ENCODE measurements at places on chromosomes 1 and 21.

DNA sequence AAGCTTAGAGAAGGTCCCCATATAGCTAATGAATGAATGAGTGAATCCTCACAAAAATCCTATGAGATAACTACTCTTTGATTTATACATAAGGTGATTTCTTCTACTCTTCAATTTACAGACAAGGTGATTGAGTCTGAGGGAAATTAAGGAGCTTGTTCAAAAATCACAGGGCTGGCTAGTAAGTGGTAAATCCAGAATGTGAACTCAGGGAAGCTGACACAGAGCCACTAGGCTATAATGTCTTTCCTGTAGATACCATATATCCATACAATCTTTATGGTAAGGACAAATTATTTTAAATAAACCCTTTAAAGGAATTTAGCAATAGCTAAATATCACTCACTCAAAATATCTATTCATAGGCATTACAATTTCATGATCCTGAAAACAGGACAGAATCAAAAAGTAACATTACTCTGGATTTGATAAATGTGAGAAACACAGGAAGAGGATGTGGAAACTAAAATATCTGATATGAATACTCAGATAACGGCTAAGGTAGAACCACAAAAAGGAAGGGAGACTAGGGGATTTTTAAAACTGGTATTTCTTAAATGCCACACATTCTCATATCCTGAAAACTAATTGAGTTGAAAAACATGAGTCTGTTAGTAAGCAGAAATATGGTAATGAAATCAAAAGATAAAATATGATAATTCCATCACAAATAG lies 108.2 kb downstream of the NBPF12 start:
- DNase-seq: no peak

GRCh38 chr21:39105341-39105765 lies 77.9 kb downstream of the PSMG1 start:
- DNase-seq: peak; percentile 35

DNA sequence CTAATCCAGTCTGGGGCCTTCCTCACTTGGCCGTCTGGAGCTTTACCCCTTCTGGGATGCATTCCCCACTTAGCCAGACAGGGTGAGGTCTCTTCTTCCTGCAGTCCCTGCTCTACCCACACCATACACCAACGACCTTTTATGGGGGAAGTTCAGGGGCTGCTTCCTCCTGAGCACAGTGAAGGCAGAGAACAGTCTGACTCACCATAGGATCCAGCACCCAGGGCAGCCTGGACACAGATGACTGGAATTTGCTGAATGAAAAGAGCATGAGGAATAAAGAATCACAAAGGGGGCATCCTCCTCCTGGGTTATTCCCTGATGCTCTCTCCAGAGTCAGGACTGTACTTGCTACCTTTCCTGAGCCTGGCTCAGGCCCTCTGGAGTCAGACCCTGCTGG lies 4.6 kb upstream of the FOXE3 start:
- DNase-seq: peak; percentile 49

DNA sequence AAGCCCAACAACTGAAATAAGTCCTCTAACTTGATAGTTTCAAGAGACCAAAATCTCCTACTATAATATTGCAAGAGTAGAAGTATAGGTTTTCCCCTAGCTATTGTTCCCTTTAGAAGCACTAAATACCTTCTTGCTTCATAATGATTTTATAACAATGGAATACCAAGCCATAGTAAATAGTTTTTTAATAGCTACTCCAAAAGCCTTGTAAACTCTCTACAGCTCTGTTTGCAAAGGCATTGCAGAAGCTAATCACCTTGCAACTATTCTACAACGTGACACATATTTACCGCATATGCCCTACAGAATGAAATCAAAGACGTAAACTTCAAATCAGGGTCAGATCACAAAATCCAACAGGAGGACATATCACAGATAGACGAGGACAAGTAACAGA lies 451.5 kb upstream of the ZRANB2 start:
- no peak for DNase-seq

GRCh38 chr1:101183388-101183699 lies 53.5 kb upstream of the S1PR1 start:
- DNase-seq: peak; percentile 88

- peak; percentile 26 for DNase-seq
Measured at GRCh38 chr1:233520261-233521191, 93.4 kb upstream of the KCNK1 start.

GRCh38 chr1:174671826-174672225 lies 224.1 kb downstream of the GPR52 start:
- DNase-seq: no peak

- no peak for DNase-seq
Measured at GRCh38 chr1:107954719-107955415, 10.1 kb downstream of the VAV3 start.

DNA sequence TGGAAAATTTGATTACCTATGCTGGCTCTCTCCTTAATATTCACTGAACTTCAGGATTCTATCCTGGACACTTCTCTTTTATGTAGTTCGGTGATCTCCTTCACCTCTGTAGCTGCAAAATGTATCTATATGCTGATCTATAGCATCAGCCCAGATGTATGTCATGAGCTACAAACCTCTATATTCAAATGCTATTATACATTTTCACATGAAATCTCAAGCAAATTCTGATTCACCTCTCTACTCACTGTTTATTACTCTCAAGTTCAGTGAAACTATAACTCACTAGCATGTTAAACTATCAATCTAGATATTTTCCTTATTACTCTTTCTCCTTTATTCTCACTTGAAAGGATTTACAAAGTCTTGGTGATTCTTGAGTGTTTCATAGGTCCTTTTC lies 52.2 kb downstream of the PTPRC start:
- DNase-seq: no peak

DNA sequence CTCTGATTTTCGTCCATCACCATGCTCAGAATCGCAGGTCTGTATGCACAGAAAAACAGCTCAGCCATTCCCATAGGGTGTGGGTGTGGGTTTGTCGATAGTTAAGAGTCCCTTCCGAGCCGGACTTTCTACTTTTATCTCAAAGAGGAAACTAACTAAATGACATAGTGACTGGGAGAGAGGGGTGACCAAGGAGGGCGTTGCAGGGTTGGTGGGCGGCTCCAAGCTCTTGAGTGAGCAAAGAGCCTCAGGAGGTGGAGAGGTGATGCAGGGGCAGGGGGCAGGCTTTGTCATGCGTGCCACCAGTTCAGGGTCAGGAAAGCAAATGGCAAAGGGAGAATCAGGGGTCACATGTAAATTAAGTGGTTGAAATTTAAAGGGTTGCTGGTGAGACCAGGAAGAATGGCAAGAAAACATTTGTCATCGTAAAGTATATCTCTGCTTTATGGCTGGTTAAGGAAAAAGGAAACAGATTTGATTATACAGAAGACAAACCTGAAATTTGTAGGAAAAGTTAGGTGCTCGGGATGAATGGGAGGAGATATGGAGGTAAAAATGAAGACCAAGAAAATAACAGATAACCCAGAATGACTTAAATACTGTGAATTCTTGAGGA lies 249.0 kb downstream of the SETD4 start:
- no peak for DNase-seq

- no peak for DNase-seq
Measured at GRCh38 chr1:67609577-67610341, 75.2 kb upstream of the GADD45A start.

DNA sequence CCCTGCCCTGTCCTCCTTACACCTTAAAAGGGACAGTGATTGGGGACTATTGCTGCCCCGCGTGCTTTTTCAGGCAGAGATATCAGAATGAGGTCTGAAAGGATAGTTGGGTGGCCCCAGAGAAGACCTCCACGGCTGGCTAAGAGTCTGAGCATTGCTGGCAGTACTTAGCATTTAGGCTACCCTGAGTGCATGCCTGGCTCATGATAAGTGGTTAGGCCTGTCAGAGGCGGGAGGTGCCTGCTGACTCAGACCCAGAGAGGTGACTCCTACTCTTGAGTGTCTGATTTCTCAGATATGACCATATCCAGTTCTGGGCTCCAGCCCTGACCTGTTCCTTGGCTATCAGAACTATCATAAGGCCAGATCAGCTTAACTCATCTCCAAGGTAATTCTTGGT lies 213.7 kb downstream of the PBX1 start:
- peak; percentile 99 for DNase-seq

GRCh38 chr1:31099293-31100032 lies 33.9 kb upstream of the PUM1 start:
- no peak for DNase-seq

- DNase-seq: no peak
Measured at GRCh38 chr1:155182052-155182550, 8.5 kb downstream of the TRIM46 start.

- peak; percentile 49 for DNase-seq
Measured at GRCh38 chr21:36854391-36854790, 112.1 kb downstream of the HLCS start.

DNA sequence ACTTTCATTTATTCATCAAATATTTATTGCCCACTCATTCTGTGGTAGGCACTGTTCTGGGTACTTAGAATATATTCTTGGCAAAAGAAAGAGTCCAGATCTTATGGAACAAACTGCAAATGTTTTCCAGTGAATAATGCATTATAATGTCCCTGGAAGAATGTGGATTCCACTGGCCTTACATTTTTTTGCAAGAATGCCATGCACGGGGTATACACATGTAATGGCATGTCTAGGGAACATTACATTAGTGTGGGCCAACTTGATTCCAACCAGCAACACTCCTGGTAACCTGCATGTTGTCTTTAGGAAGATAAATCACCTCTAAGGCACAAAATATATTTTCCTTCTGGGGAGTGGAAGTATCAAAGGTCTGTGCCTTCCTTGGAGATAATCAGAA lies 33.0 kb upstream of the IFI44L start:
- DNase-seq: no peak

- no peak for DNase-seq
Measured at GRCh38 chr1:76137746-76138145, 63.2 kb downstream of the ST6GALNAC3 start.

DNA sequence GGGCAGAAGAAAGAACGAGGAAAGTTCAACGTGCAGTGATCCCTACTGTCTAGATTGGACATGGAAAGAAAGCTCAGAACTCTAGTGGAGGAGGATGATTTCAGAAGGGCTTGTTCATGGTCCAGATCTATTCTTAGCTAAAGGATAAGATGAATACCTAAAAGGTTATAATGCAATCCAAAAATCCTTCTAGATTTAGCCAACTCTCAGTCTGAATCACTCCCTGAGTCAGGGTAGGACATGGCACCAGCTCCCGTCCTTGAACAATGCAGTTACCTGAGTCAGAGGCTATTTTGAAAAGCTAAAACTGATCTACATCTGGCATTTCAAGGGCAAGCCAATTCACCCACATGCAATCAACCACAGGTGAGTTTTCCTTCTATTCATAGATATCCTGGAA lies 38.8 kb upstream of the HIVEP3 start:
- peak; percentile 47 for DNase-seq

DNA sequence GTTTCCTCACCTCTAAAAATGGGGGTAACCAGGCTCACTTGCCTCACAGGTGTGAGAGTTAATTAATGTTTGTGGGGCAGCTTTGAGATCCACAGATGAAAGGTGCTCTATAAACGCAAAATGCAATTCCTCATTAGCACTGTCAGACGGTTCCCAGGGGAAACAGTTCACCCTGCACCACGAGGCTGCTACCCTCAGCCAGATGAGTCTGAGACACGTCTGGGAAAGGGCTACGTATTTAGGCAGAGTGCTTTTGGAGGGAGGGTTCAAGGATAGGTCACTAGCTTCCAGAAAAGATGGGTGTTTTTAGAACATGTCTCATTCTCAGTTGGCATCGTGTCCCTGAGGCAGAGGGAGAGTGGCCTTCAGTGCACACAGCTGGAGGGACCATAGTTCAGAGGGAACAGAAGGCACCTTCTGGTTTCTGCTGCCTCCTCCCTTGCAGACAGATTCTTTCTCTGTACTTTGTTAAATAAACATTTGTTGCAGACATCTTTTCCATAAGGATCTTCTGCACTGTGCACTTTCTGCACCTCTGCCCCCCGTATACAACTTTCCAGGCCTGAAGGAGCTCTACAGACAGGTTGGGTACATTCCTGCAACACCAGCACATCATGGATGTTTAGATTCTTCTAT lies 139.9 kb downstream of the CLIC6 start:
- DNase-seq: peak; percentile 90

DNA sequence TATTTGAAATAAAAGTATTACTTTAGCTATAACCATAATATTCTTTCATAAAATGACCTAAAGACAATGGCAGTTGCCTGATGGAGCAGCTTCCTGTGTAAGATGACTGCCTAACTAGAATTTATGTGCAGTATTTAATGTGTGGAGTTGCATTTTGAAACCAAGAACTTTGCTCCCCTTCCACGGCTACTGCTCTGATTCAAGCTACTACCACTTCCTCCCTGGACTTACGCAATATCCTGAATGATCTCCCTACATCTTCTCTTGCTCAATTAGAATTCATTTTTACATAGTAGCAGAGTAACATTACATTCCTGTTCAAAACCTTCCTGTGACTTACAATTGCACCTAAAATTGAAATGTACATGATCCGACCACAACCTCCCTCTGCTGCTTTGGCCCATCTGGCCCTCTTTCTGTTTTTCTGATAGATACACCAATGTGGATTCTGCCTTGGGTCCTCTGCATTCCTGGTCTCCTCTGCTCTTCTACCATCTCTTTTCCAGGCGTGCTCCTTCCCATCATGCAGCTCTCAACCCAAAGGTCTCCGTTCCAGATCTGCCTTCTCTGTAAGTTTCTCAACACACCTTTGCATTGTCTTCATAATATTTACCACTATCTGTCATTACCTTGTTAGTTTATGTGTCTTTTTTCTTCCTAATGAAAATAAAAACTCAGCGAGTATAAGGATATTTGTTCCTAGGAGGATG lies 47.4 kb upstream of the USP25 start:
- peak; percentile 92 for DNase-seq

DNA sequence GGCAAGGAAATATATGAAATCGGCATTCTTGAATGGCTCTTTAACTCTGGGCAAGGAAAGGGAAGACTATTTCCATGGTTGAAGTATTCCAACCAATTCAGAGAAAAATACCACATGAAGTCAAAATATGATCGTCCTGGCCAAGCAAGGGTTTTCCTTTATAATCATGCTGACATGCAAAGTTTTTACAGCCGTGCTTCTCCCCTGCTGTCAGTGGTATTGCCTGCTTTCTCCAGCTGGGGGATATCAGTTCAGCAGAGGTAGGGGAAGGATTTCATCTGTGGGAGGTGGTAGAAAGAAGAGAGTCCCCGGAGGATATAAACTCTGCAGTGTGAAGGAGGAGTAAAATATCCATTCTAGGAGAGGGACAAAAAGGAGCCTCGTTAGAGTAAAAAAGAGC lies 322.8 kb downstream of the PAPPA2 start:
- no peak for DNase-seq

DNA sequence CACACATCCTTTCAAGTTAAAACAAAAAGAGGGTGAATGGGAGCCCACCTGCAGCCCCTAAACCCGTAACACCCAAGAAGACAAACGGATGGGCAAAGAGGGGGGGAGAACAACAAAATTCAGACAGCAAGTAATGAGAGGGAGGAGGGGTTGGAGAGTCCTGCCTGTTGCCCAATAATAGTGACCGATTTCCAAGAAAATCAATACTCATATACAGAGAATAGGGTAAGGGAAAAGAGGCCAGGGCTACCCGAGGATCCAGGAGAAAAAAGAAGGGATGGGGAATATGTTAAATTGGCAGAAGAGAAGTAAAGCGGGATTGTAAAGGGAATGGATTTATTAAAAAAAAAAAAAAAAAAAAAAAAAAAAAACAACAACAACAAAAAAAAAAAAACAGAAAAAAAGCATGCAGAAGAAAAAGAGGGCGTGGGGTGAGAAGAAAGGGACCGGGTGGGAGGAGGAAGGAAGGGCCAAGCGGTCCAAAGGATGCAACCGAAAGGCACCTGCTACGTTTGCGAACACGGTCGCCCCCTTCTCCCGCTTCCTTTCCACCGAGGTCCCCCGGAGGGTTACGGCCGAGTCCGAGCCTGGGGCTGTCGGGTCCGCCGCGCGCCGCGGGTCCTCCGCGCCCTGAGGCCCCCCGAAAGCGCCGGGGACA lies 930 bp downstream of the SLC30A10 start:
- DNase-seq: no peak
